ENCODE measurements at places on chromosomes 6 and 20.

DNA sequence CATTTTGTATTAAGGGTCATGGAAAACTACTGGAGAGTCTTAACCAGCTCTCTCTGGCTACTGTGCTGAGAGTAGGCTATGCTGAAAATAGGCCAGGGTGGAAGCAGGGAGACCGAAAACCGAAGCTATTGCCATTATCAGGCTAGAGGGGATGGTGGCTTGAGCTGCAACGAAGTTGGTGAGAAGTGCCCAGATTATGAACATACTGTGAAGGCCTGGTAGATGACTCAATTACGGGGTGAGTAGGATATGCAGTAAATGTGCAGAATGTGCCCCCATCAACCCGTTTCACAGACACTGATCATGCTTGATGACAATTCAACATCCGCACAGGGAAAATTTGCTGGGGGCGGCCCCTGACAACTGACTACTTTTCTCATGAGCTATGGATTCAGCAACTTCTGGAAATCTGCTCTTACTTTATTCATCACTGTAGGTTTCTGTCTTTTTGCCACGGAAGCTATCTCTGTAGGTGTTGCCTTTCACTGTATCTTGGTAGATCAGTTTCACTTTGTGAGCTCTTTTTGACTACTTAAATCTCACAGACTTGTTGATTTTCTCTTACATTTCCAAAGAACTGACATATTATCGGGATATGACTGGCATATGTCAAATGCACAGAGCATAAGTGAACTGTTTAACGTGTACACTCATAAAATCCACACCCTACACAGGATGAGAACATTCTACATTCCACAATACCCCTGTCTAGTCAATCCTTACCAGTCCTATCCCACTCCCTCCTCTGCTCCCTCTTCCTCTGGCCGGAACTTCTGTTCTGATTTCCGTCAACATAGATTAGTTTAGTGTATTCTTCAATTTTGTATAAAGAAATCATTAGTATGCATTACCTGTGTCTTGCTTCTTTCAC lies 15.5 kb upstream of the MEP1A start:
- no peak overlapping the region for H3K27ac ChIP-seq
- H3K27me3 ChIP-seq: no peaks in the 10 kb centered on the region
- H3K36me3 ChIP-seq: no peaks in the 10 kb centered on the region
- H3K4me3 ChIP-seq: no peak overlapping the region
- no peak for DNase-seq
- no peaks in the 10 kb centered on the region for H3K4me1 ChIP-seq

DNA sequence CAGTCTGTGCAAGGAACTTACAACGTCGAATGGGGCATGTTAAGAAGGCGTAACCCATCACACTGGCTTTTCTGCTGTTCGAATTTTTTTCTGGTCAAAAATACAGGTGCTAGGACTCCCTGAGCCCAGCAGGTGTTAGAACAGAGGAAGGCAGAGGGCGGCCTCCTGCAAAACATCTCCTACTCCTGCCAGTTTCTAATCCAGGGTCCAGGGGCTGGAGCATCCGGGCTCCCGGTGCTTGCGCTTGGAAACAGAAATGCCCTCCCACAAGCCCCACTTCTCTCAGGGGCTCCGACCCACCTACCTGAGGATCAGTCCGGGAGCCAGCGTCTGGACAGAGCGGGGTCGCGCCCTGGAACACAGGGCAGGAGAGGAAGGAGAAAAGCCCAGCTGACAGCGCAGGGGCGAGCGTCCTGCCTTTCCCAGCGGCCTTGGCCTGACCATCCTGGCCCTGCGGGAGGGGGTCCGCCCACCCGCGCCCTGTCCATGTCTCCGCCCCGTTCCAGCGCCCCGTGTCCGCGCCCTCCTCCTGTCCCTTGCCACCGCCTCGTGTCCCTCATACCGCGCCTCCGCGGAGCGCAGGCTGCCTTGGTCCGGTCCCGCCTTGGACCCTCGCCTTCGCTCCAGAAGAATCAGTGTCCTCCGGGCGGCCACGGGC lies 14.8 kb upstream of the LPA start:
- no peak overlapping the region for H3K27ac ChIP-seq
- peaks cover 8% of the 10 kb centered on the region for H3K27me3 ChIP-seq
- H3K36me3 ChIP-seq: no peaks in the 10 kb centered on the region
- no peaks in the 10 kb centered on the region for H3K4me1 ChIP-seq
- no peak for DNase-seq

DNA sequence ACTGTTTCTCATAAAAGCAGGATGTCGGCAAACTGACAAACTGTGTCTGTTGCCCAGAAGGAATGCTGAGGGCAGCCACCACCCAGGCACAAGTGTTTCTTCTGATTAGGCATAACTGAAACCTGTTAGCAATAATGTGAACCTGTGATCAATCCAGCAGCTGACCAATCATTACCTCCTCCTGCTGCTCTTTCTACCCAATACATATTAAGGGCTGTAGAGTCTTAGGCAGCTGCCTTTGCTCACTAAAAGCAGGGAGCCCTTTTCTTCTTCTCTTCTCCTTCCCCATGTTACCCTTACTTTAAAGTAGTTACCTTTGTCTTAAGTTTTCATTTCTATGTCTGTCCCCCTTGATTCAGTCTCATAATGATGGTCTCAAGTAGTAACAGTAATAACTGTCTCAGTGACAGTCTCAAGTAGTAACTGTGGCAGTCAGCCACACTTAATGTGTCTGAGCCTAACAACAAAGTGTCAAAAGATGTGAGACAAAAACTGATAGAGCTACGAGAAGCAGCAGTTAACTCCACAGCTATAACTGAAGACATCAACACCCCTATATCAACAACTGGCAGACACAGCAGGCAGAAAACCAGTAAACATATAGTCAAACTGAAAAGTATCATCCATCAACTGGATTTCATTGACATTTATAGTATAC lies 37.0 kb downstream of the RANBP9 start:
- no peak overlapping the region for H3K27ac ChIP-seq
- no peak for DNase-seq
- no peaks in the 10 kb centered on the region for H3K27me3 ChIP-seq
- H3K4me1 ChIP-seq: no peaks in the 10 kb centered on the region
- no peak overlapping the region for H3K4me3 ChIP-seq

DNA sequence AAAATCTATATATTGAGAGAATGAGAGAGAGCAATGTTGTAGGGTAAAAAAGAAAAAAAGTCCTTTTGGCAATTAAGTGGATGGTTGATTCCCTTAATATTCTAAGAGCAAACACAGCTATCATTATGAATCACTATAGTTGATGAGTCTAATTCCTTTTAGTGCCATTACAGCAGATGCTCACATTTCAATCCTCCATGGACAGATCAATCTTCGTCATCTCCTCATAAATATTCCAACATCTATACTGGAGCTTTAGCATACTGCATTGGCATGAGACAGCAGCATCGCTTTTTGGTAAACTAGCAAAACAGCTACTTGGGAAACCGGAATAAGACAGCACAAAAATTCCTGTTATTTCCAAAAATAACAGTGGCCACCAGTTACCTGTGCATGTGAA lies 796.7 kb downstream of the QKI start:
- H3K4me1 ChIP-seq: no peaks in the 10 kb centered on the region
- H3K27me3 ChIP-seq: no peaks in the 10 kb centered on the region
- no peak for DNase-seq
- H3K4me3 ChIP-seq: no peak overlapping the region
- H3K27ac ChIP-seq: no peak overlapping the region

- no peaks in the 10 kb centered on the region for H3K36me3 ChIP-seq
- H3K4me1 ChIP-seq: no peaks in the 10 kb centered on the region
- H3K27me3 ChIP-seq: no peaks in the 10 kb centered on the region
- no peak overlapping the region for H3K27ac ChIP-seq
Measured at GRCh38 chr20:19025430-19026120, 186.9 kb upstream of the SLC24A3 start.

GRCh38 chr6:81774542-81774941 lies 22.1 kb upstream of the TENT5A start:
- no peak overlapping the region for H3K4me3 ChIP-seq
- no peaks in the 10 kb centered on the region for H3K27me3 ChIP-seq
- H3K27ac ChIP-seq: no peak overlapping the region
- H3K36me3 ChIP-seq: no peaks in the 10 kb centered on the region
- DNase-seq: no peak

DNA sequence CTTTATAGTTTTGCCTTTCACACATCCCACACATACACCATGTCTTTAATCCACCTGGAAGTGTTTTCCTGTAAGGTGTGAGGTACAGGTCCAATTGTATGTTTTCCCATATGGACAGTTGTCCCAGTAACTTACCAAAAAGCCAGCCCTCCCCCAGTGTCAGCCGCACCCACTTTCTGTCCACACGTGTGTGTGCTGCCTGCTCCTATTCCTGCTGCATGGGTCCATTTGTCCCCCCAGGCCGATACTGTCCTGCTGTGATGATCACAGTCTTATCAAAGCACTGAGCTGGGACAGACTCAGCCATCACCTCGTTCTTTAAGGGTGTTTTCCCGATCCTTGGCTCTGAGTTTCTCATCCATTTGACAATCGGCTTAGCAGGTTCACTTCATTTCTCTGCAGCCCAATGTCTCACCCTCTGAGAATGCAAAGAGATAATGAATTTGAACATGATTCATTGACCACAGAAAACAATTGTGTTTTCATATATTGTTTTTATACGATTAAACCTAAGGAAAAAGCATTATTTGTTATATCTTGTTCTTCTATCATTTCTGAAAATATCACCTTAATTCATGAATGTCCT lies 9.6 kb downstream of the VSX1 start:
- DNase-seq: no peak
- no peaks in the 10 kb centered on the region for H3K36me3 ChIP-seq
- H3K27me3 ChIP-seq: peaks cover 64% of the 10 kb centered on the region
- no peak overlapping the region for H3K4me3 ChIP-seq
- H3K4me1 ChIP-seq: peaks cover 2% of the 10 kb centered on the region
- H3K27ac ChIP-seq: no peak overlapping the region

GRCh38 chr6:4336778-4337442 lies 201.5 kb upstream of the ECI2 start:
- DNase-seq: no peak
- no peak overlapping the region for H3K27ac ChIP-seq
- H3K4me1 ChIP-seq: no peaks in the 10 kb centered on the region

GRCh38 chr20:15831201-15831600 lies 742.0 kb downstream of the KIF16B start:
- H3K27ac ChIP-seq: no peak overlapping the region
- H3K27me3 ChIP-seq: no peaks in the 10 kb centered on the region
- H3K36me3 ChIP-seq: no peaks in the 10 kb centered on the region
- no peak for DNase-seq
- H3K4me3 ChIP-seq: no peak overlapping the region

DNA sequence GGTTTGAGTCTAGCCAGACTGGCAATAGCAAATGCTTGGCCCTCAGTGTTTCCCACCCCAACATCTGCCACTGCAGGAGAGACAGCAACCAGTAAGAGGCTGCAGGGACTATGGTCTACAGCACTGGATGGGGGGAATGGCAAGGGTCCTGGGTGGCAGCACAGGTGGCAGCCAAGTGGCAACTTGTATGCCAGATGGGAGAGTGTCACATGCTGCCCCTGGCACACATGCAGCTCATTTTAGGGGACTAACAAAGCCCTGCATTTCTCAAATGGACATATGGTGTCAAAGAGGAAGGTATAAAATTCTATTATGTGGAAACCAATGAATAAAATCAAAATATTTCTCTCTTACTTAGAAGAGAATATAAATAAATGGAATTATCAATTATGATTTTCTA lies 298.7 kb upstream of the MARCKS start:
- H3K36me3 ChIP-seq: no peaks in the 10 kb centered on the region
- DNase-seq: no peak
- H3K4me1 ChIP-seq: no peaks in the 10 kb centered on the region

GRCh38 chr6:169082093-169082492 lies 171.6 kb downstream of the THBS2 start:
- no peaks in the 10 kb centered on the region for H3K4me1 ChIP-seq
- H3K27me3 ChIP-seq: no peaks in the 10 kb centered on the region
- no peaks in the 10 kb centered on the region for H3K36me3 ChIP-seq
- no peak overlapping the region for H3K4me3 ChIP-seq
- DNase-seq: no peak

GRCh38 chr6:114049367-114049966 lies 78.5 kb upstream of the HDAC2 start:
- H3K36me3 ChIP-seq: no peaks in the 10 kb centered on the region
- H3K4me1 ChIP-seq: no peaks in the 10 kb centered on the region
- no peak for DNase-seq

GRCh38 chr20:2398449-2398848 lies 17.7 kb downstream of the TGM6 start:
- no peak for DNase-seq
- no peaks in the 10 kb centered on the region for H3K4me1 ChIP-seq
- H3K4me3 ChIP-seq: no peak overlapping the region

GRCh38 chr6:133743621-133744020 lies 145.3 kb upstream of the TCF21 start:
- H3K27me3 ChIP-seq: no peaks in the 10 kb centered on the region
- no peaks in the 10 kb centered on the region for H3K4me1 ChIP-seq
- no peak overlapping the region for H3K27ac ChIP-seq
- no peak overlapping the region for H3K4me3 ChIP-seq
- DNase-seq: no peak

DNA sequence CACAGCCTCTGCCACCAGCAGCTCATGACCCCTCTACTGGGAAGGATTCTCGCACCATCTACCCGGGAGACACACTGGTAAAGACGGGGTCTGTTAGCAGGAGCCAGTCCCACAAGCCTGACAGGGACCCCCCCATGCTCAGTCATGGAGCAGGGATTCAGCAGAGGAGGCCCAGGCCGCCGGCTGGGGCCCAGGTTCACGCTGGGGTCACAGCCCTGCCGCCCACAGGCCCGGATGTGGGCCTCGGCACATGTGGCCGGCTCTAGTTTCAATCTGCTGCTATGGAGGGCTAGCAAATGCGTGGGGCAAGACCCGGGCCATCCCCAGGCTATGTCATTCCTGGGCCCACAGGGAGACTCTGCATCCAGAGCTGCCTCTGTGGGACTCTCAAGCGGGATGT lies 25.1 kb downstream of the PXDC1 start:
- no peaks in the 10 kb centered on the region for H3K27me3 ChIP-seq
- H3K4me3 ChIP-seq: no peak overlapping the region
- H3K36me3 ChIP-seq: no peaks in the 10 kb centered on the region

DNA sequence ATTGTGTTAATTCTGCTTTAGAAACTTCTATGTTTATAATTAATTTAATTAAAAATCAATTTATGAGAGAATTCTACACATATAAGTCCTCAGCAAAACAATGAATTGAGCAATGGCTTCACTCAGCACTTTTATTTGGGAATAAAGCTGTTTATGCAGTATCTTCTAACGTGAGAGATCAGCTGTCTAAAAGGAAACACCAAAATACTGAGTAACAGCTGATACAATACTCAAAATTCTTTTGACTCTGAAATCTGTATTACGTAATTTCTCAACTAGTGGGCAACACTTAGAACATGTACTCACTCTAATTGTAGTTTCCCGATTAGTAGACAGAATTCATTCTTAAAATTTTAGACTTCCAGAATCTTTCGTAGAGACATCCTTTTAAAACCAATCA lies 49.8 kb downstream of the MAP3K7 start:
- peaks cover 15% of the 10 kb centered on the region for H3K36me3 ChIP-seq
- no peak overlapping the region for H3K27ac ChIP-seq
- no peaks in the 10 kb centered on the region for H3K4me1 ChIP-seq
- no peaks in the 10 kb centered on the region for H3K27me3 ChIP-seq
- no peak for DNase-seq
